ENCODE measurements at places on chromosomes 3 and 15. TPM values are rescaled to one million over a fixed set of nuclear protein-coding genes. Genes with fewer than 3 reads are reported as not detected.

- H3K36me3 ChIP-seq = no peaks in the 10 kb centered on the region
- H3K4me3 ChIP-seq = no peak overlapping the region
- no peak for DNase-seq
- no peaks in the 10 kb centered on the region for H3K4me1 ChIP-seq
Measured at GRCh38 chr3:195176776-195177175, 94.2 kb downstream of the XXYLT1 start.

CLDN18 gene
- not detected for total RNA-seq

DNA sequence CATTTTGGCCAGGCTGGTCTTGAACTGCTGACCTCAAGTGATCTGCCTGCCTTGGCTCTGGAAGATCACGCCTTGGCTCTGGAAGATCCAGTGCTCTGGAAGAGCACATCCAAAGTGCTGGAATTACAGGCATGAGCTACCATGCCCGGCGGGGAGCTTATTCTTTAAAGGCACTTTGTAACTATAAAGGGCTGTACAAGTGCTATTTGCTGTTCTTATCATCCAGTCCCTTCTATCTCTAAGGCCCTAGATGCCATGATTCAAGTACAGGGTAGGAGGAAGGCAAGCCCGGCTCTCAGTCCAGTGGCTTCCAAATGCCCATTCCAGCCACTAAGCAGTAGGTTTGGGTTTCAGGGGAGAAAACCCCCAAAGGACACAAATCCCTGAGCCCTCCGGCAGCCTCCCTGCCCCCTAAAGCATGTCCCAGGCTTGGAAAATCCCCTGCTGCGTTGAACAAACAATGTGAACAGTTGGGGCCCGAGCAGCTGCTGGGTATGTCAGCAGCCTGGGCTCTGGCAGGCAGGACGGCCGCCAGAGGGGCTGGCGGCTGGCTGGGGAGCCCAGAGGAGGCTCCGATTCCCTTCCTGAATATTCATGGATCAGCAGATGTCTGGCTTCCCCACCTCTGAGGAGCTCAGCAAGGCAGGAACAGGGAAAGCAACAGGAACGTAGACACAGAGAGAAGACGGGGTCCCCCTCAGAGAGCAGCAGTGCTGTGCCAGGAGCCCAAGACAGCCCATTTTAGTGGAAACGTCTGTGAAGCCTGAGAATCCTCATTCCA lies 7.7 kb downstream of the IGDCC4 start:
- DNase-seq = no peak
- no peak overlapping the region for H3K4me3 ChIP-seq
- H3K4me1 ChIP-seq = no peaks in the 10 kb centered on the region
- H3K36me3 ChIP-seq = no peaks in the 10 kb centered on the region

- H3K36me3 ChIP-seq = no peaks in the 10 kb centered on the region
- no peak for DNase-seq
- no peak overlapping the region for H3K27ac ChIP-seq
- H3K4me1 ChIP-seq = no peaks in the 10 kb centered on the region
- no peaks in the 10 kb centered on the region for H3K27me3 ChIP-seq
- no peak overlapping the region for H3K4me3 ChIP-seq
Measured at GRCh38 chr3:148962513-148962912, 28.8 kb upstream of the GYG1 start.

DNA sequence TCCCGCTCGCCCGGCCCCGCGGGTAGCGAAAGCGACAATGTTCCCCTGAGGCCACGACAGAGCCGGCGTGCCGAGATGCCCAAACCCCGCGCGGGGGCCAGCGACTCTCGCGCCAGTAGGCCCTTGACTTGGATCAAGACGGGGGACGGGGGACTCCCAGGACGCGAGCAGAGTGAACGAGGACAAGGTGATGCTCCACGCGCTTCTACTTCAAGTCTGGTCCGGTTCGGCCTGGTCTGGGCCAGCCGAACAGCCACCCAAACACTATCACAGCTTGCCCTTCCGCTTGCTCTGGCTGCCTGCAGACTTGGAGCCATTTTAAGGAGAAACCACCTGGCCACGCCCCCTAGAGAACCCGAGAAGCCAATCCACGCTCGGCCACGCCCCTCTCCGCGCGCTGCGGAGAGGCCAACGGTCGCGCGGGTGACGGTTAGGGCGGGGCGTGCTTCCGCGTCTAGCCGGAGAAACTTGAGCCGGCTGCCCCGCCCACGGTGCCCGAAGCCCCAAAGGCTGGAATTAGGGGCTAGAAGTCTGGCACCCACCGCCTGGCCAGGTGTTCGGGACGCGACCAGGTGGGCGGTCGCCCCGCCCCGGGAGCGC lies 608 bp upstream of the NDUFAF3 start:
- peaks cover 14% of the 10 kb centered on the region for H3K4me1 ChIP-seq
- peak overlapping the region; percentile 89 for H3K4me3 ChIP-seq
- peak; percentile 99 for DNase-seq
- peak overlapping the region; percentile 100 for H3K27ac ChIP-seq

- H3K4me3 ChIP-seq = no peak overlapping the region
- no peak for DNase-seq
- no peaks in the 10 kb centered on the region for H3K36me3 ChIP-seq
- H3K27ac ChIP-seq = no peak overlapping the region
- H3K4me1 ChIP-seq = no peaks in the 10 kb centered on the region
Measured at GRCh38 chr3:104885214-104885814, 481.4 kb upstream of the ALCAM start.

CIDEC gene
- not detected for total RNA-seq

DNA sequence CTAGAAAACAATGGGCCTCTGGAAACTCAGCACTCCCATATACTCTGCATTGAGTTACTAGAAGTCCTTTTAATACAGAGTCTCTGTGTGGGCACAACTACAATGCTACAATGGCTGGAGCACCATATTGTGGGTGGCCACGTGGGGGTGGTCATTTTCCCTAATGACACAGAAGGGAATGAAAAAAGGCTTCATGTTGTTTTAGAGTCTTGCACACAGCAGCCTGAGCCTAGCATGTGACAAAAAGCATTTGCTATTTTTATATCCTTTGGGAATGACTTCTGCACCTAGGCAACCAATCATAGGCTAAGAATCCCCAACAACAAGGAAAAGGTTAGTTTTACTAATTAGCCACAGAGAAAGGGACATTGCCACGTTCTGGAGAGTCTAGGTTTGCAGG lies 120.6 kb downstream of the PPM1L start:
- DNase-seq = no peak
- H3K36me3 ChIP-seq = no peaks in the 10 kb centered on the region
- H3K4me3 ChIP-seq = no peak overlapping the region
- no peaks in the 10 kb centered on the region for H3K4me1 ChIP-seq
- H3K27ac ChIP-seq = no peak overlapping the region

SLC22A14 gene
- not detected for total RNA-seq

- H3K4me3 ChIP-seq = no peak overlapping the region
- DNase-seq = no peak
- H3K4me1 ChIP-seq = no peaks in the 10 kb centered on the region
- H3K27me3 ChIP-seq = no peaks in the 10 kb centered on the region
- H3K27ac ChIP-seq = no peak overlapping the region
Measured at GRCh38 chr3:8239718-8240695, 261.6 kb upstream of the LMCD1 start.

COLQ gene
- total RNA-seq = 2.6 TPM

TXNRD3 gene
- total RNA-seq = 15.9 TPM

GRCh38 chr3:106566277-106566676 lies 697.5 kb upstream of the CBLB start:
- no peaks in the 10 kb centered on the region for H3K27me3 ChIP-seq
- no peaks in the 10 kb centered on the region for H3K36me3 ChIP-seq
- DNase-seq = no peak
- H3K27ac ChIP-seq = no peak overlapping the region
- no peaks in the 10 kb centered on the region for H3K4me1 ChIP-seq
